ENCODE measurements at places on chromosomes 5 and 9.

GRCh38 chr5:127331890-127332649 lies 41.5 kb downstream of the MEGF10 start:
- DNase-seq: no peak

- DNase-seq: no peak
Observed at GRCh38 chr5:170503990-170504596, at the start of gene KCNIP1. TSS of gene KCNIP1 (plus strand) at chr5:170504020.

GRCh38 chr5:175478008-175478383 lies 364 bp upstream of the SFXN1 start:
- DNase-seq: peak; percentile 1

GRCh38 chr9:95368377-95369160 lies 51.1 kb upstream of the FANCC start:
- no peak for DNase-seq

DNA sequence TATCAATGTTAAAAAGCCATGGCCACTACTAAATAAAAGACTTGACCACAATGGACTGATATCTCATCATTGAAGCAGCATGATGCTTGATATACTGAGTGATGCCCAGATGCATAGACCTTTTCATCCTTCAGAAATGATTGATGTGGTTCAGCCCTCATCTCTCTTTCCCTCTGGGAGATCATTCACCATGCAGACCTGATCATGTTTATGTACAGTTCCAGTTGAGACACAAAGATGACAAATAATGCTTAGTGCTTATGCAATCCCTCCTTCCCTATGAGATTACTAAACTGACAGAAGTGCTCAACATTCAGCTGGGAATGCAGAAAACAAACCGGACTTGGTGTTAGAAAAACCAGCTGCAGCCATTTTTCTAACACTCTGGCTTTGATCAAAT lies 91.9 kb upstream of the TLR4 start:
- no peak for DNase-seq

DNA sequence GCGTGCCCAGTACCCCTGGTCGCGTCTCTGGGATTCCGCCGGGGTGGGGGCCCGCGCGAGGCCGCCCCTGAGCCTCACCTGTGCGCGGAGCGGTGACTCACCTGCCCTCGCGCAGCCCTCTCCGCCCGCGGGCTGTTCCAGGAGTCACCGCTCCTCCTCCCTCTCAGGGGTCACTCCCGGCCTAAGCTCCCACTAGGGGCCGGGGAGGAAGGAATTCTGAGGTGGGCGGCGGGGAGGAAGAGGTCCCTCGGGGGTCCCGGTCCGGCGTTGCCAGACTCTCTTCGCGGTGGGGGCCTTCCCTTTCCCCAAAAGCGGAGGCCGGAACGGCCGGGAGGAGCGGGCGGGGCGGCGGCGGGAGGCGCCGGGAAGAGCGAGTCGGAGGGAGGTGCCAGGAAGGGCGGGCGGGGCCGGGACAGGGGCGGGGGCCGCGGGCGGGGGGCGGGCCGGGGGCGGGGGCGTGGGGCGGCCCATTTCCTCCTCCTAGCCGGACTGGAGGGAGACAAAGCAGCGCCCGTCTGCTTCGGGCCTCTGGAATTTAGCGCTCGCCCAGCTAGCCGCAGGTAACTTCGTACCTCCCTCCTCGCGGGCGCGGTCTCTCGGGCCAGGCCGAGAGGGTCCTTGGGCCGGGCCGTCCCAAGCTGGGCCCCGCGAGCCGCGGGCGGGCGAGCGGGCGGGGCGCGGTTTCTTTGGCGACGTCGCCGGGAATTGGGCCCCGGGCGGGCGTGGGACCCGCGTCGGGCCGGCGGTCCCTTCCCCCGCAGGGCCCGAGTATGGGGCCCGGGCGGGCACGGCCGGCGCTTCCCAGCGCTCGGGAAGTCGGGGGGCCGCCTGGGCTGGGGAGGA lies at the start of gene CTNNA1:
Gene CTNNA1, plus strand, starts transcription at position 475 of the 843 bp plus-strand sequence. CDS start 28,500 bp downstream, outside the sequence.
- DNase-seq: peak; percentile 64

DNA sequence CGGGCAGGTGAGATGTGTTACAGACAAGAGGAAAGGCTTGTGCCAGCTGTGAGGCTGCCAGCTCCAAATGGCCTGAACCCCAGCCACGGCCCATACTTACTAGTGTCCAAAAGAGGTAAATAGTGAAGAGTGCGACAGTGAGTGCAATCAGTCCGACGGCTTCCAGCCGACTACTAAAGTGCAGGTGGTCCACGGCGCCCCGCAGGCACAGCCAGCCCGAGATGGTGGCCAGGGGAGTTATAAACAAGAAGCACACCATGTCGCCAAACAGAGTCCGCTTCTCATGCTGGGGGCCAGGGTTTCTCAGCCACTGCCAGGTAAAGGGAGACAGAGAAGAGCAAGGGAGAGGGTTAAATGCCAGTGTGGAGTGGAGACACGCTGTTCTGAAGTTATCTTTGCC lies 101.1 kb downstream of the LMNB1 start:
- DNase-seq: no peak

DNA sequence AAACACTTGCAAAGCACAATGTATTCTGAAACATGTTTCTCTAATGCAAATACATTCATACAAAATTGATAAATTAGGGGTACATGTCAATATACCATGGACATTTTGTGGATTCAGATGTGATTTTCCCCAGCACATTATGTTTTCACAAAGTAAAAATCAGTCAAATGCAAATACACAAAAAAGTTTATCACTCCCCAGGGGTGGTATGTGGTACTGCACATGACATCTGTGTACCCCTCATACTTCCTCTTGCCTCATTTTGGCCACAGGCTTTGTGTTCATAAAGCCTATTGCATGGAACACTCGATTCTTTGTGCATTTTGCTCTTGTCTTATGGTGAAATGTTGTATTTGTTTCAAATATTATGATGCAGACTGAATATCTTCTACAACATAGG lies 116.8 kb upstream of the PDE4D start:
- no peak for DNase-seq

DNA sequence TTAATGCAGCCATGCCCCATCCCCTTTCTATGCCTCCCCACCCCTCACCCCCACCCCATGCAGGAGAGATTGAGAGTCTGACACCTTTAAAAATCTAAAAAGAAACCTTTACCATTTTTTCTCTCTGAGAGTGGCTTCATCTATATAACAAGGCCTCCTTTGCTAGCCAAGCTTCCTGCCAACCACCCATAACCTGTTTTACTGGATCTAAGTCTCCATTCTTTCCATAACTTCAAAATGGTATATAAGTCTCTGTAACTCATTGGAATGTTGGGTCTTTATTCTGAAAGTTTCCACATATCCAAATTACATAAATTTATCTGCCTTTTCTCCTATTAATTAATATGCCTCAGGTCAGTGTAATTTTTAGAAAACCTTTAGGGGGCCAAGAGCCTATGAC lies 1174.0 kb downstream of the MAT2B start:
- DNase-seq: no peak

DNA sequence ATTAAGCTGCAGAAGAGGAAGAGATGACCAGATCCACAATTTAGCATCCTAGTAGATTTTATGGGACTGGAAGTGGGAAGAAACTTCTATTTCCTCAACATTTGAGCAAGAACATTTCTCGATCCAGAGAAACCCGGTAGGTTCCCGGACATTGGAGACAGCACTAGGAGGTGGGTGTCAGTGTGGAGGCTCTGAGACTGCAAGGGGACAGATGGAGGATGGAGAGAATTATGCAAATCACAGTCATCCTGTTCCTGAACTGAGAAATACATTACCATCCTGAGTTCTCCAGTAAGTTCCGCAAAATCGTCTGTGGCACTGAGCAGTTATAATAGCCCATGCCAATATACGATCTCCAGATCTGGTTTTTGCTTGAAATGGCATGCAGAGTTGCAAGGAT lies 25.6 kb downstream of the GLDC start:
- DNase-seq: no peak

- DNase-seq: no peak
Observed at GRCh38 chr9:80040457-80040856, 468.7 kb downstream of the TLE4 start.

GRCh38 chr9:131919216-131919615 lies 160.5 kb downstream of the MED27 start:
- DNase-seq: no peak

GRCh38 chr5:90379652-90380051 lies 29.9 kb downstream of the CETN3 start:
- DNase-seq: no peak

DNA sequence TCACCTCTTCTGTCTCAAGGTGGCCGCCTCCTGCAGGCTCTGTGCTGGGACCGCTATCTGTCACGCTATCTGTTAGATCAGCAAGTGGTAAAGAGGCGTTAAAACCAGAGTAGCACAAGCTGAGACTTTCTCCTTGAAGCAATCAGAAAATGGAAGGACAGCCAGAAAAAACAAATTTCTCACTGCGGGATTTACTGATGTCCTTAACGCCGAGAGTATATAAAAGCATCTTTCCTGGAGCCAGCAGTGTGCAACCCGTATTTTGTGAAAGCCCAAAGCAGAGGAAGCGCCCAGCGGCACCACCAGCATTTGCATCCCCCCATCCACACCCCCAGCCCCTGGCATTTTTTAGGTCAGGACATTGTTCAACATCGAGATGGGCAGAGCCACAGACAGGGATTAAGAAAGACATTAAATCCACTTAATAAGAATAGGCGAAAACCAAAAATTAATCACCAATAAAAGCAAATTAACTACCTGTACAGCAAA lies 48.6 kb downstream of the DUSP1 start:
- DNase-seq: no peak

Data from ACHN (cell line).